NB4 (cell line): ENCODE measurements at places on chromosomes 3 and 15.

GRCh38 chr3:152253514-152253913 is 15.2 kb upstream of the MBNL1 start:
- no peak for DNase-seq

- DNase-seq: no peak
These were observed 21.3 kb downstream of the RGMA start for GRCh38 chr15:93067649-93068085.

DNA sequence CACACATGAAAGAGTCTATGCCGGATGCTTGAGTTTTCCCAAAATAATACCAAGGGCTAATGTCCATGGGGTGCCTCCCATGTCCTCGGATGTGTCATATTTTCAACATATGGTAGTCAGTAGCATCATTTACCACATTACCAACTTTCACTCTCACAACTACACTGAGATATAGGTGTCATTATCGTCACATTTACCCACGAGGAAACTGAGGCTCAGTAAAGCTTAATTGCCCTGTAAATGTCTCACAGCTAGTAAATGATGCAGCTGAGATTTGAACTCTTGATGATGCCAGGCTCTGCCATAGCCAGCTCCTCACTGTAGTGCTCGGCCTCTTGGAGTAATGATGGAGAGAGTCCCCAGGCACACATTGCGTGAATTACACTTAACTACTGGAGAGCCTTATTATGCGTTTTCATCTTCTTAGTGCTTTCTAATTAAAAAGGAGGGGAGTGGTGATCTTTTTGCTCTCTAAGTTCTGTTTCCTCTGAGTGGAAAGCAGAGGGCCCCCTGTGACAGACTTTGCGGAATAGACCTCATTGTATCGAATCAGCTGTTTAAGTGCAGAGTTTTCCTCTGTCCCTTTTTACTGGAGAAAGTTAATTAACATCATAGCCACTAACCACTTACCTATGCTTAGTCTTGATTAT is 142.0 kb upstream of the SLCO3A1 start:
- no peak for DNase-seq

DNA sequence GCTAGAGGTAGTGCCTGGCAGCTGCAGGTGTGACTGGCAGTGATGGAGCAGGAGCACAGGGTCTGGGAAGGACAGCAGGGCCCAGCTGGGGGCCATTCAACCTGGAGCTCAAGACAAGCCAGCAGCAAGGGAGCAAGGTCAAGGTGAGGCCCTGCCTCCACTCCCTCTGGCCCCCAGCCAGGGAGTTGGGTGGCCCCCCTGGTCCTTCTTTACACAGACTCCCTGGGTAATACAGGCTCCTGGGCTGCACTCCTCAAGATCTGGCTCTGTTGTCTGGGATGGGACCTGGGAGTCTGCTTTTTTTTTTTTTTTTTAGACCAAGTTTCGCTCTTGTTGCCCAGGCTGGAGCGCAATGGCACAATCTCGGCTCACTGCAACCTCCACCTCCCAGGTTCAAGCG is 14.5 kb downstream of the GNAI2 start:
- DNase-seq: no peak

GRCh38 chr3:133820129-133820528 is 14.5 kb downstream of the SRPRB start:
- DNase-seq: no peak

GRCh38 chr15:100297812-100298211 is 44.0 kb downstream of the ADAMTS17 start:
- no peak for DNase-seq

DNA sequence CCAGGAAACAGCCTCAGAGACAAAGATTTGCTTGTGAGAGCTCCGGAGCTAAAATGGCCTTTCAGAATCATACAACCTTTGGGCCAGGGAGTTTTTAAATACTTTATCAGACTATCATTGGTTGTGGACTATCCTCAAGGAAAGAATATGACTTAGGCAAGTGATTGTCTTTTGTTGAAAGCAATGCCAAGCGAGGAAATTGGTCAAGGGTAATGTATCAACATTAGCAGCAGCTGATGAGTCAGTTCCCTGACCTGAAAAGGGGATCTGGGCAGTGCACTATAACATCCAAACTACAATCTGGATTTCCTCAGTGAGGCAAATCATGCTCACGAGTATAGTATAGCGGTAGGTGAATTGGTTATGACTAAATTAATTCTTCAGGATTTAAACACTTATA is 303.6 kb downstream of the LSAMP start:
- DNase-seq: no peak

- DNase-seq: no peak
These were observed 14.0 kb downstream of the FAM227B start for GRCh38 chr15:49606594-49606993.
